Renal cortex interstitium (tissue), 15 donors: ENCODE measurements at places on chromosomes 7 and 10. TPM values are rescaled to one million over a fixed set of nuclear protein-coding genes. Genes with fewer than 3 reads are reported as not detected.

UCN3 gene
- 0.37 TPM for polyA plus RNA-seq

HOXA13 gene
- polyA plus RNA-seq = not detected

VSTM2A gene
- 1.4 TPM for polyA plus RNA-seq

GPR146 gene
- polyA plus RNA-seq = 3.2 TPM

SAMD8 gene
- 14.5 TPM for polyA plus RNA-seq

INA gene
- 1.1 TPM for polyA plus RNA-seq

DPCD gene
- polyA plus RNA-seq = 47.8 TPM

PRSS1 gene
- polyA plus RNA-seq = not detected

WEE2 gene
- 0.17 TPM for polyA plus RNA-seq

C10orf143 gene
- polyA plus RNA-seq = 6.5 TPM

OR6V1 gene
- polyA plus RNA-seq = not detected

MYL10 gene
- not detected for polyA plus RNA-seq

ZNF503 gene
- 48.0 TPM for polyA plus RNA-seq

ANXA8L1 gene
- polyA plus RNA-seq = 0.09 TPM

SNX10 gene
- 16.1 TPM for polyA plus RNA-seq

PON3 gene
- 2.3 TPM for polyA plus RNA-seq

NXPH1 gene
- 0.12 TPM for polyA plus RNA-seq

RPEL1 gene
- 0.19 TPM for polyA plus RNA-seq

CFAP46 gene
- polyA plus RNA-seq = 11.4 TPM

CLCN1 gene
- polyA plus RNA-seq = 0.23 TPM

HELLS gene
- polyA plus RNA-seq = 29.7 TPM

MLXIPL gene
- 5.6 TPM for polyA plus RNA-seq

MINDY4 gene
- 26.9 TPM for polyA plus RNA-seq

SH2D4B gene
- polyA plus RNA-seq = 0.20 TPM

MOGAT3 gene
- polyA plus RNA-seq = 1.5 TPM

SPDYE2B gene
- 7.6 TPM for polyA plus RNA-seq

TMEM243 gene
- polyA plus RNA-seq = 42.9 TPM

ZPBP gene
- 0.14 TPM for polyA plus RNA-seq

SPDYE5 gene
- polyA plus RNA-seq = 5.0 TPM

CABCOCO1 gene
- polyA plus RNA-seq = 2.6 TPM

SUFU gene
- 27.3 TPM for polyA plus RNA-seq

OPN4 gene
- polyA plus RNA-seq = not detected

TAC1 gene
- 0.89 TPM for polyA plus RNA-seq

EEPD1 gene
- polyA plus RNA-seq = 7.9 TPM

ADARB2 gene
- 2.1 TPM for polyA plus RNA-seq

GNAI1 gene
- polyA plus RNA-seq = 137 TPM
